ENCODE measurements at places on chromosomes 13 and 19.

DNA sequence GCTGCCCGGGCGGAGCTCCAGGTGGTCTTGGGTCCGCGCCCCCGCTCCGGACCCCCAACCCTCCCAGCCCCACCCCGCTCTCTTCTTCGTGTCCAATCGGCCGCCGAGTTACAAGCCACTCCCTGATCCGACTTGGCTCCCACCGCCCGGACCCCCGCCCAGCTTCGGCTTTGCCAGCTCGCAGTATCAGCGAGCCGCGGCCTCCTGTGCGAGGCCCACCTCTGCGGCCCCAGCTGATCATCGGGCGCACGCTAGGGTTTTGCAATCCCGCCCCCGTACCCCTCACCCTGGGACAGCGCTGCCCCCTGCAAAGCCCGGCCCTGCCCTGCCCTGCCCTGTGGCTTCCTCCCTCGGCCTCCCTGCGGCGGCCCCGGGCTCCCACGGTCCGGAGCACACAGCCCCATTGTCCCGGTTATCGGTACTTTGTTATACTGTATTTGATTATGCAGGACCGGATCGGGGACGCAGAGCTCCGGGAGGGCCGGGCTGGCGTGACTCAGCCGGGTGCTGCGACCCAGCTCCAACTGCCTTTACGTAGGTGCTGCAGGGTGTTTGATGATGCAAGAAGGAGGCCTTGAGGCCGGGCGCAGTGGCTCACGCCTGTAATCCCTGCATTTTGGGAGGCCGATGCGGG lies 598 bp upstream of the LPAR2 start:
- DNase-seq, result no peak

DNA sequence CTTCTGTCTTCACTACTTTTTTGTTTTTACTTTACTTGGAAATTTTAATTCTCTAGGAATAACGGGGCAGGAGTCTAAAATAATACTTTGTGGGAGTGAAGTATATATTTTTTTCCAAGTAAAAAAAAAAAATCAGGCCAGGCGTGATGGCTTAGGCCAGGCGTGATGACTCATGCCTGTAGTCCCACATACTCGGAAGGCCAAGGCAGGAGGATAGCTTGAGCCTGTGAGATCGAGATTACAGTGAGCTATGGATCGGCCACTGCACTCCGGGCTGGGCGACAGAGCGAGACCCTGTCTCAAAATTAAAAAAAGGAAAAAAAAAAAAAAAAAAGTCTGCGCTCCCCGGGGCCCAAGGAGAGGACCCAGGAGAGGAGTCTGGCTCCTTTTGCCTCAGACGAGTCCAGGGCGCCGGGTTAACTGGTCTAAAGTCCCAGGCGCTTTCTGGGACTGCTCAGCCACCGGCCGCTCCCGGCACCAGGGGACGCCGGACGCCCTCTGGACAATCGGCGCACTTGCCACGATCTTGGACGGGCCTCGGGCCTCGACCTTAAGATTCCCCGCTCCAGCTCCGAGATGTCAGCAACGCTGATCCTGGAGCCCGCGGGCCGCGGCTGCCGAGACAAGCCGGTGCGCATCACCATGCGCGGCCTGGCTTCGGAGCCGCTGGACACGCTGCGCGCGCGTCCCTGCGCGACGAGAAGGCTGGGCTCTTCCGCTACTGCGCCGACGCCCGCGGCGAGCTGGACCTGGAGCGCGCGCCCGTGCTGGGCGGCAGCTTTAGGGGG lies 2.7 kb upstream of the ZFP82 start:
- no peak for DNase-seq

- peak; percentile 86 for DNase-seq
These were observed 5.6 kb downstream of the ZAR1L start for GRCh38 chr13:32309312-32310133.

- DNase-seq, result peak; percentile 90
These were observed 82.0 kb downstream of the SIPA1L3 start for GRCh38 chr19:37988758-37989635.

DNA sequence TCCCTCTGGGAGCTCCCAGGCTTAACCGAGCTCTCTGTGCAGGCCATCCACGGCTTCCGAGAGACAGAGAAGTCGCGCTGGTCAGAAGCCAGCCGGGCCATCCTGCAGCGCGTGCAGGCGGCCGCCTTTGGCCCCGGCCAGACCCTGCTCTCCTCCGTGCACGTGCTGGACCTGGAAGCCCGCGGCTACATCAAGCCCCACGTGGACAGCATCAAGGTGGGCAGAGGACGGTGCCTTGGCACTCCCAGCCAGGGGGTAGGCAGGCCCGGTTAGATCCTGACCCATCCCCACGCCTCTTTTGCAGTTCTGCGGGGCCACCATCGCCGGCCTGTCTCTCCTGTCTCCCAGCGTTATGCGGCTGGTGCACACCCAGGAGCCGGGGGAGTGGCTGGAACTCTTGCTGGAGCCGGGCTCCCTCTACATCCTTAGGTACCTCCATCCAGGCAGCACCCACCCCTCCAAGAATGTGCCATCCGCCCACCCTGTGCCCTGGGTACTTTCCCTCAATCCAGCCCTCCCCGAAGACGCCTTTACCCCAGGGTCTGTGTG lies 1.5 kb downstream of the PSPN start:
- no peak for DNase-seq

DNA sequence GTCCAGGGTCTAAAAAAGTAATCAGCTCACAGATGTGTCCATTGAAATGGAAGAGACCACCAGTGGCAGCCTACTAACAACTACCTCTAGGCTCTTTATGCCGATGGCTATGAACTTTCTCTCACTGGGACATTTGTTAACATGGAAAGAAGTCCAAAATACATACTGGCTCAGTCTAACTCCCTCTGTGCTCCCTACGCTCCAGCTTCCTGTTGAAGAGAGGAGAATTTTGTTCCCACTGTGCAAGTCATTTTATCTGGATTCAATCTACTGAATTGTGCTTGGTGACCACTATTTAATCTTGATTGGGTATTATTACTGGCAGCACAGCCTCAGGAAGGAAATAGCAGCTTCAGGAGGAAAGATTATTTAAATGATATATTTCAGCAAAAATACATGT lies 128.8 kb upstream of the ARGLU1 start:
- no peak for DNase-seq
